Activated CD4-positive, alpha-beta T cell treated with anti-CD3 and anti-CD28 coated beads for 48 hours (primary cell): ENCODE measurements at places on chromosomes 6 and 20.

- DNase-seq, result no peak
Measured at GRCh38 chr20:37207171-37207570, 27.8 kb upstream of the MROH8 start.

DNA sequence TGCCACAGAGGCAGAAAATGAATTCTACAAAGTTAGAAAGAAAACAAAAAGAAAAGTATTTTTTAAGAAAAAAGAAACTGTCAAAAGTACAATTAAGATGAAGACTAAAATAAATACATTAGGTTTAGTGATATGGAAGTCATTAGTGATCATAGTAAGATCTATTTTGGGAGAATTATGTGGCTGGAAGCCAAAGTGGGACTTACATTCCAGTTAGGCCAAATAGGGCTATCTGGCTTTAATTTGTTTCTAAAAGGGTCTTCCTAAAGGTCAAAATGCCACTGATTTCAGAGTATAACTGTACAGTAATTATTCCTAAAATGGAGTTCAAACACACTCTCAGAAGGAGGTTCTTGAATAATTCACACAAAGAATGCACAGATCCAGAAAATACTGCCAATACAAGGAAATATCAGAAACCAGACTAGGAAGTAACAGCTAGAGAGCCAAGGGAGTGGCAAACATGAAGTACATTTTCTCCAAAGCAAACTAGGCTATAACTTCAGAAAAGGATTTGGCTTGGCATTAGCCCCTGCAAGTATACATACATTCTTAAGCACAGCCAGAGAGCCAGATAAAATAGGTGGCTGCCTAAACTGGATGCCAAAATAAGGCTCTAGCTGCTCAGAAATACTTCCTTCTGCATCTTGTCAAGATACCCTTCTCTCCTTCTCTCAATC is 45.3 kb downstream of the PDSS2 start:
- DNase-seq, result no peak

- DNase-seq, result no peak
Measured at GRCh38 chr20:24964506-24964840, 15.4 kb downstream of the CST7 start.

DNA sequence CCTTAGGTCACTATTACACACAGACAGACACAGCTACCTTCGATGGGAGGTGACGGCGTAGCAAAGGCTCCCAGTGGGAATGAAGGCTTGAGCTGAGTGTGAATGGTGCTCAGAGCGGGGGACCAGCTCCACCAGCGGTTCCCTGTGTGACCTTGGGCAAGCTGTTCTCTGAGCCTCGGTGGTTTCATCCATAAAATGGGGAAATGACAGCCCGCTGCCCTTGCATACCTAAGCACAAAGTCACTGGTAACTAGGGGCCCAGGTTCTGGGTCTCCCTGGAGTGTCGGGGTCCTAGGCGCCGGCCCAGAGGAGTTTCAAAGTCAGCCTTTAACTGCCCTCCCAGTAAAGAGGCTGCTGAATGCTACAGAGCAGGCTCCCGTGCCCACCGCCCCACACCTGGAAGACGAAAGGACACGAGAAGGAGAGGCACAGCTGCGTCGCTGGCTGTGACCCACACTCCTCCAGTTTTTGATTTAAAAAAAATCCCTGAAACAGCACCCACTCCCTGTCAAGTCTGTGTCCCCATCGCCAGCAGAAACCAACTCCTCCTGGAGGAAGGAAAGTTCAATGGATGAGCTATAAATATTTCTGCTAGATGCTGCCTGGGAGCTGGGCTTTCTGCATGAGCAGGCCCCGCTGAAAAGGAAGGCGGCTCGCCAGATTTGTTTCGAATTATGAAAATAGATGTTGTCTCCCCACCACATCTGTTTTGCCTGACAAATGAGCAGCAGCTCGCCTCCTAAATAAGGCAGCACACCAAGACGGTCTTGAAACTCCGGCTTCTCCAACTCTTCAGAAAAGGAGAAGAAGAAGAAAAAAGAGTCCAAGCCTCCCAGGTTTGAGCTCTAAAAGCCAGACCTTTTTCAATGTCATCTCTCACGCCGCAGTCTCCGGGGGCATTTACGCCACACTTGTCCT is 27.4 kb downstream of the PMEPA1 start:
- DNase-seq, result no peak

DNA sequence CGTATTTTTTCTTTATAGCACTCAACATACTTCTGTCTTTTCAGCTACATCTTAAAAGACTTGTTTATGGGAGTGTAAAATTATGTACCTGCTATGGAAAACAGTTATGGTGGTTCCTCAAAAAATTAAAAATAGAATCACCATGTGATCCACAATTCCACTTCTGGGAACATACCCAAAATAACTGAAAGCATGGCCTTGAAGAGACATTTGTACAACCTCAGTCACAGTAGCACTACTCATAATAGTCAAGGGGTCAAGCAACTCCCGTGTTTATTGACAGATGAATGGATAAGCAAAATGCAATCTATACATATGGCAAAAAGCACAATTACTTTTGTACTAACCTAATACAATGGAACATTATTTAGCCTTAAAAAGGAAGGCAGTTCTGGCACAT is 74.5 kb downstream of the METTL24 start:
- DNase-seq, result no peak
